Thoracic aorta (tissue), 2 donors: ENCODE measurements at places on chromosomes 2 and 18.

- DNase-seq = no peak
These were observed 138.9 kb upstream of the APCDD1 start for GRCh38 chr18:10315522-10315921.

DNA sequence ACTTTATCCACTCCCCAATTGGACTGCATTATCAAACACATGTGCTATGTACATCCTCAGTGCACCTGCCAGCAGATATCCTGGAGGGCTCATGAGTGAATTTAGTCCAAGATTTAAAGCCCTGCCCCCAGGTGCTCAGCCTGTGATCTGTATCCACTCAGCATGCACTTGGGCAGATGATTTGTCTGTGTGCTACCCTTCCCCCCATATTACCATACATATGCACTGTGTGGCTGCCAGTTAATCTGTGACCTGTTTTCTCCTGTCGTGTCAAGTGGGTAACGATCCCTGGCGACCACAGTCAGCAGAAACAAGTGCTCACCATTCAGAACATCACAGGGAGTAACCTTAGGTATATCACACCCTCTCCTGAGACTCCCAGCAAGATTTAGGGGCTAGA lies 10.2 kb downstream of the NAGK start:
- DNase-seq = no peak

- DNase-seq = no peak
These were observed 297.1 kb downstream of the TMX3 start for GRCh38 chr18:68417826-68418225.

GRCh38 chr18:58355243-58355642 lies 273.6 kb downstream of the ALPK2 start:
- DNase-seq = no peak

DNA sequence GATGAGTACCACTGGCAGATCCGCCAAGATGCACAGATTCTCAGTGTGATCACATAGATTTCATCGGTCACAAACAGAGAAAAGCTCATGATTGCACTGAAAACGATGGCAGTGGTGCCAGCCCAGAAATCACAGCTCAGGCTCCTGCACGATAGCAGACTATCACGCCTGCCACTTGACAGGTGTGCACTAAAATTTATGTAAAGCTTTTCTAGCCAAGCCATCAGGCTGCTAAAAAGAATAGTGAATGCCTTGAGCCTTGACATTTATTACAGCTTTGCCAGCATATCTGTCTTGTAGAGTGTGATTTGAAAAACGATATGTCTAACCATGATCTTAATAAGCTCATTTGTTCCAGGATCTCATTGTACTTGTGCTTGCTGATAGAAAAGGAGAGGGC lies 409.5 kb upstream of the CWC22 start:
- DNase-seq = no peak

DNA sequence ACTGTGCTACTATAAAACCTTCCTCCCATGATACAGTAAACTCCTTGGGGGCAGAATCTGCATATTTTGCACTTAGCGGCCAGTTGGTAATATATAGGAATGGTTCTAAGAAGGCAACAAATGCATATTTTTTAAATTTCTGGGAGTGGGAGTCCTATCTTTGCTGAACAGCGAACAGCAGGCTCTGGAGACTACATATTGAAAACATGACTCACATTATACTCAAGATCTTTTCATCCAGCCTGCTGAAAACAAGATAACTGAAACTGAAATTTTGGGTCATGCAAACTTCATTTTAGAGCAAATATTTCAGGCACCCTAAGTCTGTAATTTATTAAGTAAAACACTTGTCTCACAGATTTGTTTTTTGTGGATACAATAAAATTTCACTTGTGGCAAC lies 122.2 kb downstream of the SATB2 start:
- DNase-seq = no peak

GRCh38 chr2:10030311-10030736 lies 13.0 kb upstream of the KLF11 start:
- no peak for DNase-seq

DNA sequence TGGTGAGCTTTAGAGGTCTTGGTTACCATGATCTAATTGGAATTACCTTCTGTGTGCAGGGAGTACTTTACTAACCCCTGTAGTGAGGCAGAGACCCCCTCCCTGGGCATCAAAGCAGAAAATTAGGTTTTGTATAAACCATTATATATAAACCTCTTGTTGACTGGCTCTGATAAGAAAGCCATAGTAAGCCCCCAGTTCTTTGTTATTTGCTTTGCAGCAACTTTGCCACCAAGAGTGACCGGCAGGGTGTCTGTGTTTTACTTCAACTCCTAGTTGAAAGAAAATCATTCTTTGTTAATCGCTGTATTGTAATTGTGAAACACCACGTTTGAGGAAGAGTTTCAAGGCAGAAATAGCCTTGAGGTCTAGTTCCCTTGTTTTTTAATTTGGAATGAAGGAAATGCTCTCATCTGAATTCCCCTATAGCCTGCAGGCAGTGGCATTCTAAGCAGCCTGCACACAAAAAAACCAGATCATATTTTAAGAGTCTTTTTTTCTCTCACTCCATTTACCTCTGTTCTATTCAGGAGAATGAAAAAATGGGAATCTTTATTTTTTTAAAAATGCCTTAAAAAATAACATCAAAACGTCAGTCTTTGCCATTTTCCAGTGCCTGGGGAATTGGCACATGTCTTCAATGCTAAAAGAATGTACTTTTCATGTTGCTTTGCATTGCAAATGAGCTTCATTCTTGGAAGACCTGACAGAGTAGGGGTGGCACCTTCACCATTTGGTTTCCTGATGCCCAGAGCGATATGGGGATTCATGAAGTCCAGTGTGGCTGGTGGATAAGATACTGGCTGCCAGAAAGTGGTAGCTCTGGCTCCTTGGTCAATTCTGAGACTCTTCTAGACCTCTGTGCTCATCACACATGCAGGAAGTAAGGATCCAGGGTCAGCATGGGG lies 338.1 kb downstream of the SLC4A3 start:
- DNase-seq = no peak

DNA sequence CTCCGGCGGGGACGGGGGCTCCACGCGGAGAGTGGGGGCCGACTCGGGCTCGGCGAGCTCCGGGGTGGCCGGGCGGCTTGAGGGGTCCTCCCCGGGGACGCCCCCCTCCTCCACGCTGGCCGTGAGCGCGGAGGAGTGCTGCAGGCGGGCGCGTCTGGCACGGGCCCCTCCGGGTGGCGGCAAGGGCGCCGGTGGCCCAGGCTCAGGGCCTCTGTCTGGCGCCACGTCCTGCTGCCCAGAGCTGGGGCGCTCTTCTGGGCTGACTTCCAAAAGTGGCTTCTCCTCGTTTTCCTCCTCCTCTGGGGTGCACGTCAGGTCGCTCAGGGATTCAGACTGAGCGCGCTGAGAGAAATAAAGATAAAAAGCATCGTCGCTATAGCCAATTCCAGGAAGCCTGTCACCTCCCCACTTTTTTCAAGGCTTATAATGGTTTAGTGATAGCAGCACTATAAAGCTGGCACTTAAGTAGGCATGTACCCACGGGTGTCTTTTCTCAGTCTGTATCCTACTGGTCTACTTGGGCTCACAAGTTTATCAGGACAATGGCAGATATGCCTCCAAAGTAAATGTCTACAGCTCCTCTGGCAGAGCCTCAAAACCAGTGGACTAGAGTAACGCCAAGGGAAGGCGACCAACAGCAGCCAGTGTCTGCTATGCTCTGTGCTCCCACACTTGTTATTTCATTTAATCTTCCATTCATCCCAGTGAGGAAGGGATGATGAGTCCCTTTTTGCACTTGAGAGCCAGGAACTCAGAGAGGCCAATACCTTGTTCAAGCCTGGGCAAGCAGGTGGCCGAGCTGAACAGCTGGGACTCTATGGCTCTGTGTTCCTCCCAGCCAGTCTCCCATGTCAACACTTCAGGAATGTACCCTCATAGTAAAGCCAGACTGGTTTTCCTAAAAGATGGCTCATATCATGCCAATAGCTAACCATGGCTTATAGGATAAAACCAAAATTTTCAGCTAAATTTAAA lies 92.6 kb upstream of the MGAT4A start:
- DNase-seq = no peak

DNA sequence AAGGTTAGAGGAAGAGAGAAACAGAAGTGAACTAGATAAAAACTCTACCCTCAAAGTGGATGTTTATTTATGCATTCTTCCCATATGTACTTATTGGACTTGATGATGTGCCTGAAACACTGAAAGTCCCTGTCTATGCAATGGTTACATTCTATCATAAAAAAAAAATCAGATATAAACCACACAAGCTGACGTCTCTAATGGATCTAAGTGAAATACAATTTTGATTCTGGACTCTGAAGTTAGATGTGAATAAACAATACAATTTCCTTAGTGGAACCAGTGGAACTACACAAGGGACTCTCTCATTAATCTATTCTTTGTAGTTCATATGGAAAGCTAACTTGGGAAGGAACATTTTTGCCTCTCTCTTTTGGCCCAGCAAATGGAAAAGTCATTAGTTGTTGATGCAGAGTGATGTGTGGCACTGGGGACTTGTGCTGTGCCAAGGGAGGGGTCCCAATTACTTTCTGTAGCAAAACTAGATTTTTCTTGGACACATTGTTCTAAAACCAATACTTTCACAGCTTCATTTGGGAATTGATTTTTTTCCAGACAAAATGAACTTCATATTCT lies 376.8 kb downstream of the TRIB2 start:
- DNase-seq = no peak

GRCh38 chr2:112483042-112483473 lies 1.1 kb downstream of the TTL start:
- no peak for DNase-seq

GRCh38 chr2:184004948-184005672 lies 593.2 kb upstream of the ZNF804A start:
- DNase-seq = no peak

GRCh38 chr2:186256540-186256939 lies 229.5 kb upstream of the ZC3H15 start:
- DNase-seq = no peak

DNA sequence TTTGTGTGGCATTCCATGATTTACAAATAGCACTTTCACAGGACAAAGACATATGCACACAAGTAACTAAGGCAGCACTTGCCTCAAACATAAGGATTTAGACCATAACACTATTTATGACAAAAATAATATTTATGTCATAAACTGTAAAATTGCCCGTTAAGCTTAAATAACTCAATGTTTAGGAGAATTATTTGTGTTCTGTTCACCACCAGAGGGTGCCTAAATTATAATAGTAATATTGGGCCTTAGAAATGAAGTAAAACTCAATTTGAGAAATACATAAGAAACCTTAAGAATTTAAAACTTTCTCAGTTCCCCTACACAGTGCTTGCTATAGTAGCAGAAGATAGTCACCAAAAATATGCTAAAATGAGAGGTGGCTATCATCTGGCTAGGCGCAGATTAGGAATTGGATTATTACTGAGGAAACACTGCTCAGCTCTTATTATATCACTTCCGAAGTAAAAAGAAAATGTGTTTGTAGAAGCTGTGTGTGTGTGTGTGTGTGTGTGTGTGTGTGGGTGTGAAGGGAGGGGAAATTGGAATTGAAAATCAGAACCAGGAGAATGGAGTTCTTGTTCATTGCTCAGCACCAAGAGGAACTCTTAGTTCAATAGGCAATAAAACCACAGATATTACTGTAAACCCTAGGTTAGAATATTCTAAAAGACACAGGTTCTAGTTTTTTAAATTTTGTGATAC lies 4.9 kb upstream of the CHN1 start:
- DNase-seq = no peak

DNA sequence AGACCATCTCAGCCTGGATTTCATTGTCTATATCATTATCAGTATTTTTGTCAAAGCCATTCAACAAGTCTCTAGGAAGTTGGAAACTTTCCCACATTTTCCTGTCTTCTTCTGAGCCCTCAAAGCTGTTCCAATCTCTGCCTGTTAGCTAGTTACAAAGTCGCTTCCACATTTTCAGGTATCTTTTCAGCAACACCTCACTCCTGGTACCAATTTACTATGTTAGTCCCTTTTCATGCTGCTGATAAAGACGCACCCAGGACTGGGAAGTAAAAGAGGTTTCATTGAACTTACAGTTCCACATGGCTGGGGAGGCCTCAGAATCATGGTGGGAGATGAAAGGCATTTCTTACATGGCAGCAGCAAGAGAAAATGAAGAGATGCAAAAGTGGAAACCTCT lies 9.3 kb upstream of the FIGLA start:
- no peak for DNase-seq

- no peak for DNase-seq
These were observed 275.6 kb upstream of the ID2 start for GRCh38 chr2:8406271-8406670.

DNA sequence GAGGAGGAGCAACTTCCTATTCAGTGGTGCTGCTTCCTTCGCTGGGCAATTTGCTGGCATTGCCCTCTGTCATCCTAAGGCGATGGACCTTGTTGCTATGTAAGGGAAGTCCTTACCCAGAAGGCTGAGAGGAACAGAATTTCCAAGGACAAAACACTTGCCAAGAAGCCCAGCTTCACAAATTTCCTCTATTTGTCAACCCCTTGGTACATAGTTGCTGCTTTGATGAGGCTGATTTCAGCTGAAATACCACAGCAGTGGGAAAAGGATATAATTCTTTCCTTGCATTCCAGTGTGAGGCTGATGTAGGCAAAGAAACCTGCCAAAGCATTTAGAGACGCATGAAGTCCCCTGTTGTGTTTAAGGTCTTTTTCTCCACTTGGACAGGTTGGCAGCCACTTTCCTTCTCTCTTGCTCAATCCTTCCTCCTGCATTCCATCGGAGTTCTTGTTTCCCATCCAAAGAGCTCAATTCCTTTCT lies 16.4 kb upstream of the ST3GAL5 start:
- DNase-seq = no peak

DNA sequence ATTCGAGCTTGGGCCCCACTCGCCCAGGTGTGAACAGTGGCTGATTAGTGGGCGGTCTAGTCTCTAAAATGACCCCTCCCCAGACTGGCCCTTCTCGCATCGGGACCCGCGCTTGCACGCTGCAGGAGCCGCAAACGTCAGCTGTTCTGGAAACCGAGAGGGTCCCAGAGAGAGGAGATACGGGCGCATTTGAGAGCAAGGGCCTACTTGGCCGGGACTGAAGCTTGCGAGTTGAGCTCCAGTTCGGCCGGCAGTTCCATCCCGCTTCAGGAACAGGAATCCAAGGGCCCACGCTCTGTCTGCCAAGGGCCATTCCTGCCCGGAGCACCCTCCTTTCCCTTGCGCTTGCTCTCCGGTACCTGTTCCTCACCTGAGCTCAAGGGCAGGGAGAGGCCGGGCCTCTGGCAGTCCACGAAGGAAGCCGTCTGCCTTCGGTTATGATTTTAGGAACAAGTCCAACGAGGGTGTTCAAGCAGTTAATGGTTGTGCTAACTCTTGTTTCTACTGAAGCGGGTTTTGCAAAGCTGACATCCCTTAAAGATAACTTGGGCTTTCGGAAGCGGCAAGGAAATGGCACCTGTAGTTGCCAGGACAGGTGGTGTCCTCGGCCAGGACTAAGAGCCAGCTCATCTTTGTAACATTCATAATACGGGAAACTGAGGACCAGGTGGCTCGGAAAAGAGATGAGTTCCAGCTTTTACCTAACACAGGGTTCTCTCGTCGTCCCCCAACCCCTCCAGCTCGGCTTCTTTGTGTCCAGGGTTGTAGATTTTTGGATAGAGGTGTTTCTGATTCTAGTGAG lies 3.9 kb upstream of the DLX1 start:
- no peak for DNase-seq

DNA sequence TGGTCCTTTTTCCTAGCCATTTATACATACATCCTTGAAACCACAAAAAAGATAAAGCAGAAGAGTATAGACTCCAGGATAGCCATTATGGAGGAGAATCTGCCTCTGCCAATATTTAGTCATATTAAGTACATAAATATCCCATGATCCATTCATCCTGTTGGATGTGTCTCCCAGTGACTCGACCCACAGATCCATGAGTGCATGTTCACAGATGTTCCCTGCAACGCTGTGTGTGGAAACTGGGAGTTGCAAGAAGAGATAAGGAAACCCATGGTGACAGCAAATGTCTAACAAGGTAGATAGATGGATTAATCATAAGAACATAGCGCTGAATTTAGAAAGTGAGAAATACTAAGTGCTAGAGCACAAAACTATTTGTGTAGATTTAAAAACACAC lies 34.5 kb downstream of the STK39 start:
- no peak for DNase-seq
